ENCODE measurements at places on chromosomes 5 and 9.

- DNase-seq: no peak
These were observed 54.7 kb upstream of the SIMC1 start for GRCh38 chr5:176183321-176184074.

DNA sequence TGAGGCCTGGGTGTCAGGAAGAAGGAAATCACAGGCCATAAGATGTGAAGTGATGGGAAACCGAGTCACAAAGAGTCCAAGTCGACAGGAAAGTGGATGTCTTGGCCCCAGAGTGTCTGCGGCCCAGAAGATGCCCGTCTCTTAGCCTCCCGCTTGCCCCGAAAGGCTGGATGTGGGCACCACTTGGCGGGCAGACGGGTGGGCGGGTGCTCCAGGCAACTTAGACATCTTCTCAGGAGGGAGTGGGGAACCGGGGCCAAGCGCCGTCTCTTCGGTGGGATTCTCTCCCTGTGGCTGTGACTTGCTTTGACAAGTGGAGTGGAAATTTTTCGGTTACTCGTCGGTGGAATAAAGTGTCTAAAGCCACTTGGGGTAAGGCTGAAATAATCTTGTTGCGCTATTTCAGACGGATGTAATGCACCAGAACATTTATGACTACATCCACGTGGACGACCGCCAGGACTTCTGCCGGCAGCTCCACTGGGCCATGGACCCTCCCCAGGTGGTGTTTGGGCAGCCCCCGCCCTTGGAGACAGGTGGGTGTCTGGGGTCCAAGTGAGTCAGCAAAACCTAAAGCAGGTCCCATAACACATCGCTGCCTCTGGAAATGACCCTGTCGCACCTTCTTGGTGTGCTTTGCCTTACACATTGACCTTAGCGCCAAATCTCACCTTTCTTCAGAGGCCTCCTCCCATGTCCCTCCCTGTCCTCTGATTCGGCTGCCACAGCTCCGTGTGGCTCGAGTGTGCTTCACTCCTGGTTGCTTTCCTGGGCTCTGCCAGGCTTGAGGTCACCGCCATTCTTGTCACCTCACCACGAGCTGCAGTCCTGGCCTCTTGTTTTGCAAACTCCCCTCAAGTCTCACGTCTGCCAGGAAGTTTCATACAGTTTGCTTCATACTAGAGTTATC is 20.4 kb upstream of the EXOC3 start:
- DNase-seq: no peak

DNA sequence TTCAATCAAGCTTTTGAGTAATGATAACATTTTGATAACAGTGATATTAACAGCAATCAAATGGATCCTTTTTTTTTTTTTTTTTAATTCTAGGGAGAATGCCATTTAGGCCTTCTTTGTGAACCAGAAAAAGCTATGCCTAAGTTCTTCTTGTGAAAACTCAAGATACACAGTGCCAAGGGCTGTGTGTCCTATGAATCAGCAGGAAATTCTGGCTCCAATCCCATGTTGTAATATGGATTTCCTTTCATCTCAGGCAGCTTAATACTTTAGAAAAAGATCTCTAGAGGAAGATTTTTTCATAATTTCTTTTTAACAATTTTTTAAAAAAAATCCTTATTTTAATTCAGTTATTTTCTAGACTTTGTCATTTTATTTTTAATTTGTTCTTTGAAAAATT is 96.1 kb downstream of the NUDT12 start:
- DNase-seq: no peak

GRCh38 chr5:17121776-17122175 is 95.7 kb upstream of the BASP1 start:
- DNase-seq: no peak

DNA sequence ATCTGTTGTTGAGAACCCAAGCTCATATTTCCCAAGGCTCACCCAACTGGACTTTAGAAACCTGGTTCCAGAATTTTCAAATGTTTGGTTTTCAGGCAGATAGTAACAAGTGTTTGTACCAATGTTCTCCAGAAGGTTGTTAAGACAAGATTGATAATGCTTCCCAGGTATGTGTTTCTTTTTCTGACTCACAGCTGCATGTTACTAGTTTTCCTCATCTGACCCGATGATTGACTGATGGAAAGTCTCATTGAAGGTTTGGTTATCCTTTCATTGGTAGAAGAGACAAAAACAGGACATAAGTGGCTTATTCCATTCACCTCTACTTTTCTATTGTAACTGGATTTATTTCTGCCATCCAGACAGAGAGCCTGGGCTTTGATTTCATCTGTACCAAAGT is 10.4 kb downstream of the BASP1 start:
- DNase-seq: no peak

- no peak for DNase-seq
These were observed 328.4 kb downstream of the EFNA5 start for GRCh38 chr5:107342371-107342770.

DNA sequence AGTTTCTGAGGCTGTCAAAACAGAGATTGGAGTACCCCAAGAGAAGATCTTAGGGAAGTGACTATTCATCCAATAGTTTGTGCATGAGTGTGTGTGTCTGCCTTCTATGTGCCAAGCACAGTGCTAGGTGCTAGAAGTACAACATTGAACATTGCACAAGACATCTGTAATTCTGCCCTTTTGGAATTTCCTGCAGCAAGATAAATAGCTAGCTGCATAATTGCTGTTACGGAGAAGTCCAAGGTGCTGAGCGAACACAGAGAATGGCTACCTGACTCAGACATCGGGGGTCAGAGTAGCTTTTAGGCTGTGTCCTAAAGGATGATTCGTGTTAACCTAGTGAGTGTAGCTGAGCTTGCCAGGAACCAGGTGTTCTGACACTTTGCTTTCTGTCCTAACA is 44.8 kb downstream of the PAPPA start:
- no peak for DNase-seq
